Vagina (tissue), 2 donors: ENCODE measurements at places on chromosomes 1 and 21.

- DNase-seq = no peak
These were observed 56.6 kb downstream of the ACOT7 start for GRCh38 chr1:6336776-6337622.

DNA sequence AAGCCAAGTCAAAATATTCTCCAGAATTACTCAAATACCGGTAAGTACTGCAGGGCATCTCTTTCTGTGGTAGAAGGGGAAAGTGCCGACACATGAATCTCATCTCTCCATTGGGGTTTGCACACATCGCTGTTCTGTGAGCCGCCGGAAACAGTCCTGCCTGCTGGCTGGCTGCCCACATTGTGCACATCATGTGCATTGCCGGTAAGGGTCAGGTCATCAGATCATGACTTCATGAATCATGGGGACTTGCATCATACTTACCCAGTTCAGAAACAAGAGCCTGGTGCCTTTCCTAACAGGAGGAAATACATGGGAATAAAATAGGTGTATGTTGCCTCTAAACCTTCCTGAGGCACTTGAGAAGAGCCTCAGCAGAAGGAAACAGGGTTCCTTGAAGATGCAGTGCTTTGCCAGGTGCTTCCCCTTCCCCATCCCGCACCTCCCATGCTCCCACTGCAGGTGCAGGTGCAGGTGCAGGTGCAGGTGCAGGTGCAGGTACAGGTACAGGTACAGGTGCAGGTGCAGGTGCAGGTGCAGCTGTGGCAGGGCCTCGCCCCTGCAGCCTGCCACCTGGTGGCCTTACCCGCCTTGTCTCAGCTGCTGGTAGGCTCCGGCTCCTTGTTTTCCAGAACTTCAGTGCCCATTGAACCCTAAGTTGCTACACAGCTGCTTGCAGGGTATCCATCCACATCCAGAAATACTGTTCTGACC is 26.5 kb downstream of the GPR137B start:
- no peak for DNase-seq

GRCh38 chr1:57376041-57376440 is 47.8 kb downstream of the DAB1 start:
- DNase-seq = no peak

GRCh38 chr1:108107658-108108057 is 92.5 kb downstream of the SLC25A24 start:
- DNase-seq = no peak

- no peak for DNase-seq
These were observed 92.1 kb downstream of the PRKAB2 start for GRCh38 chr1:147080006-147080661.
